ENCODE measurements at places on chromosomes 5 and 9.

DNA sequence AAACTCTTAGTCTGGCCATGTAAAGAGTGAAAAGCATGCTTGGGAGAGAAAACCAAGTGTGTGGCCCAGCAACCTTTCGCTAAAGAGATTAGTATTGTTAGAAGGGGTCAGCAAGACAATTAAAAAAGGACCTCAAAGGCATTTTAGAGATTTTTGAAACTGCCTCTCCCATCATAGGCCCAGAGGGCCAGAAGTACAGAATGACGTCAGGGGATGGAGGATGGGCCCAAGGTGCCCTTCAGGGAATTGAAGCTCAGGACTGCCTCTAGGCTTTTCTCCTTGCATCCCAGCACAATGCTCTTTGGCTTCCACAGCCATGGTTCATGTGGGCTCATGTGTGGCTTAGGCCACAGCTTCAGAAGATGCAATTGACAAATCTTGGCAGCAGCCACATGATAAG is 287.0 kb upstream of the COX7C start:
- no peak for DNase-seq

- no peak for DNase-seq
Observed at GRCh38 chr9:27472195-27472594, 51.9 kb upstream of the IFNK start.

GRCh38 chr5:54874337-54875021 is 110.9 kb downstream of the ESM1 start:
- peak; percentile 84 for DNase-seq

- no peak for DNase-seq
Observed at GRCh38 chr5:103247118-103247517, 11.4 kb upstream of the MACIR start.

DNA sequence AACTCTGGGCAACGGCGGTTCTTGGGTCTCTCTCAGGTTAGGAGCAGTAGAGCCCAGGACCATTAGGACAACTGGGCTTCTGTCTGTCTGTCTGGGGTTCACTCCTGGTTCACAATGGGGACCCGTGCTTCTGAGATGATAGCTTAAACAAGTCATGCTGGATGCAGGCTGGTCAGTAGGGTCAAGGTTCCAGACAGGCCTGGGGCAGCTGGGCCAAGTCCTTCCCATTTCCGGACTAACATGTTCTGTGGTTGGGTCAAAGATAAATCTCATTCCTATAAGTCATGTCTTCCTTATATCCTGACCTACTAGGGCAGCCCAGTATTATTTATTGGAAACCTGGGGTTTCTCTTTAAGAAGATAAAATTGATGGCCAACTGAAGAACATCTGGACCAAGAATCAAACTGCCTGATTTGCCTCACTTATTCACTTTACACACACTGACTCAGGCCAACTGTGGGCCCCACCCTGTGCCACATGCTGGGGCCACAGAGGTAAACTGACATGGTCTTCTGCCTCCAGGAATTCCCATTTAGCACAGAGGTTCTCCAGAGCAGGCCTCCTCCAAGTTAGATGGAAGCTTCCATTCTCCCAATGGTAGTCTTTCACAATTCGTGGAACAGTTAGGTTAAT is 8.3 kb downstream of the HDHD3 start:
- no peak for DNase-seq

DNA sequence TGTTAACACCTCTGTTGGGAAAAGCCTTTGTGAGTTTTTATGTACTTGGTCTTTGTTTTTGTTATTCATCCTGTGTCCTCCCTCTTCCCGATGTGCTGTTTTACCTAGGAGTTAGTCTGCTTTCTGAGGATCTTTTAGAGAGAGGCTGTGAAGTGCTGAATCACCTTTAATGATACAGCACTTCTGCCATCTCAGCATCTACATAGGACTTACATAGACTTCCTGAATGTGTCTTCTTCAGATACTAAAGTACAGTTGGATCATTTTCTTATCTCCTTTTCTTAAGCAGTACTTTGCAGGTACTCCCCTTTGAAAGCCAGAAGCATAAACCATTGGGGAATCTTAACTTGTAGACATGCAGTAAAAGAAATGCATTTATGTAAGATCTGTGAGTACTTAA is 31.5 kb downstream of the OTULIN start:
- no peak for DNase-seq

DNA sequence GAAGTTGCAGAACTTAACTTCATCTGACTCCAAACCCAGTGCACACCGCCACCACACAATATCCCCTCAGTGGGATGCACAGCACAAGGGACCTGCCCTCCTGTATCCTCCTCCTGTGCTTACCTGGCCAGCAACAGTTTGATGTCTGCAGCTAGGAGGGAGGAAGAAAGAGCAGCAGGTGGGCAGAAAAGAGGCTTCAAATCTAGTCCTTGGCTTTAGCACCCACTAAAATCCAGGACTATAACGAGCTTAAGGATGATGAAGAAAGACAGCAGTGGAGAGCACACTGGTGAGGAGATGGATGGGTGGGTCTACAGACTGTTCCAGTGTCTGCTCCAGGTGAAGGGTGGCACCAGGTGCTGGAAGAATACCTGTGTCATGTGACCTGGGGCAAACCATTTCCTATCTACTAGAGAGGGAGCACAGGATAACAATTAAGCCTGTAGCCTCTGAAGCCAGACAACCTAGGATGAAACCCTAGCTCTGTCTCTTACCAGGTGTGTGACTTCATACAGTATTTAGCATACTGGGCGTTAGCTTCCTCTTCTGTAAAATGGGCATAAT is 100.0 kb downstream of the SH3TC2 start:
- no peak for DNase-seq

- DNase-seq = no peak
Observed at GRCh38 chr5:73955271-73955846, 329.4 kb downstream of the ARHGEF28 start.

DNA sequence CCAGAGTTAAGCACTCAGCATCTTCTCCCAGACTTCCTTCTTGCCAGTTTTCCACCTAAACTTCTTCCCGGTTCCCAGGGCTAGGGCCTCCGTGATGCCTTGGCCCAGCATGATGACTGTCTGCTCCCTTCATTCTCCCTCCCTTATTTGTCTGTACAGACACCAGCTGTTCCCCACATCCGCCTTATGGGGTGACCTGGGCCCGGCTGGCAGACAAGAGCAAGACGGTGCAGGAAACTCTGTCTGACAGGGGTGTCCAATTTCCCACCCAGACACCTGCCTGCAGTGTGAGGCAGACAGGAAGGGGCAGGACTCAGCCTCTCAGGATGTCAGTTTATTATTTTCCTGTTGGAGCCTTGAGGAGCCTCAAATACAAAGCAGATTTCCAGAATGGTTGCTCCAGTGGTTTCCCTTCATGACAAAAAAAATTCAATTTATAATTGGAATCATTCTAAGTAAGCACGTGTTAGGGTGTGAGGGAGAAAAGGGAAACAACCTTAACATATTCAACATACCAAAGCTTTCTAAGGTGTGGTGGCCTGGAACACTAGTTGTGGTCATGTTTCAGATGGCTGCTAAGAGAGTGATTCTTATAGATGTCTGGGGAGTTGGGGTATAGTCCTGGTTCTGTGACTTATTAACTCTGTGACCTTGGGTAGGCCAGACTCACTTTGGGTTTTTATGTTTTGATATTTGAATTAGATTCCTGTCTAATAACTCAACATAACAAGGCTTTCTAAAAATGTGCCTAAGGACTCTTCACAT is 234.5 kb downstream of the PAPPA start:
- DNase-seq = peak; percentile 7

GRCh38 chr5:107294211-107294550 is 376.6 kb downstream of the EFNA5 start:
- DNase-seq = no peak

DNA sequence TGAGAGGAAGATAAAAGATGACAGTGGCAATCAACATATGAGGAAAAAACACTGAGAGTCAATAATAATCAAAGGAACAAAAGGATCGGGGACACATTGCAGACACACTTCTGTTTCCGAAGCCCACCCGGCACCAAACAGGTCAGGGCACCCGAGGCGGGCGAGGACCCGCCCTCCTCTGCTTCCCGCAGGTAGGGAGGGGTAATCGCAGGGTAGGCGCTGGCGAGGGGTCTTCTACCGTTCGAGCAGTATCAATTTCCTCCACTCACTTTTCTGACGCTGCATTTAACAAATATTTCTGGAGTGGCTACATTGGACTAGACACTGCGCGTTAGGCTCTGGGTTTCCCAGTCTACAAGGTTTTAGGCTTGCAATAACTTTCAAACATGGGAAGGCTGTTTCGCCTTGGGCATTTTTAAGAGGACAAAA is 1.3 kb downstream of the TXN start:
- DNase-seq = no peak

DNA sequence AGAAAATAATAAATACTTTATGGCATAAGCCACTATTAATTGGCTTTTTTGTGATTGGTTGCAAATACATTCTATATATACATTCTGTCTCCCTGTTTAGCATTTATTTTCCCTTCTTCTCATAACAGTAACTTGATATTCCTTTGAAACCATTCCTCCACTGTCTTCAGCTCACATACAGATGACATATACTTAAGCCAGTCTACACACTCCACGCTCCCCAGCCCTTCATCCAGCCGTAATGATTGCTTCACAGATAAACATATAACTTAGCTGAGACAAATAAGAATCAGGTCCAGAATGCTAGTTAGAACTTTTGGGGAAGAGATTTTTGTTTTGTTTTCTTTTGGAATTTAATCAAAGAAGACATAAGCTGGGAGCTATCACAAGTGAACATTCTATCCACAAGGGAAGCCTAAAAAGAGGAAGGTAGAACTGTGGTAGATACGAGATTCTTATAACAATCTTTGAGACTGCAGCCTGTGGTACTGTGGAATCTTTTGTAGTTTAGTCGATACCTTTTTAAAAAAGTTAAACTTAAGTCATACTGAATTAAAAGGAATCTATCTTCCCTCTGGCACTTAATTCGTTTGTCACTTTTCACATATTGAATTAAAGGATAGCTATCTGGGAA is 365.1 kb upstream of the PRR16 start:
- no peak for DNase-seq

DNA sequence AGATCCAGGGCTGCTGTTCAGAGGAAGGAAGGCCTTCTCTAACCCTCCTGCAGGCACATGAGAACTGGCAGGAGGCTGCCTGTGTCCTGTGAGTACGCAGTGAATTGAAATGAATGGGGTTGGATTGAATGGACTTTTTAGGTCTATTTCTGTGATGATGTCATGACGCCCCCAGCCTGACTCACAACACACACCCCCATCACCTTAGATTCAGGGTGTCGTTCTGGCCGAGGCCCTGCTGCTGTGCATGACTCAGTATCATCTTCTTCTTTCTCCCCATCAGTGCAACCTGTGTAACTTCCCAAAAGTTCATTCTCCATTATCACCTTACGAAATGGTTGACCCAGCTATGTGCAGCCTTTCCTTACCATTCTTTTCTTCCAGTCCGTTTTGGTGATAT is 5.4 kb downstream of the PCAT7 start:
- no peak for DNase-seq

- no peak for DNase-seq
Observed at GRCh38 chr5:133113331-133114061, 61.7 kb downstream of the HSPA4 start.

- no peak for DNase-seq
Observed at GRCh38 chr5:86143837-86144236, 473.9 kb upstream of the COX7C start.

GRCh38 chr9:129834489-129835127 is 467 bp downstream of the C9orf78 start:
- peak; percentile 8 for DNase-seq

GRCh38 chr9:113501129-113501686 is 37.7 kb downstream of the RGS3 start:
- peak; percentile 98 for DNase-seq

- DNase-seq = no peak
Observed at GRCh38 chr9:135269912-135270830, 182.7 kb downstream of the OLFM1 start.

DNA sequence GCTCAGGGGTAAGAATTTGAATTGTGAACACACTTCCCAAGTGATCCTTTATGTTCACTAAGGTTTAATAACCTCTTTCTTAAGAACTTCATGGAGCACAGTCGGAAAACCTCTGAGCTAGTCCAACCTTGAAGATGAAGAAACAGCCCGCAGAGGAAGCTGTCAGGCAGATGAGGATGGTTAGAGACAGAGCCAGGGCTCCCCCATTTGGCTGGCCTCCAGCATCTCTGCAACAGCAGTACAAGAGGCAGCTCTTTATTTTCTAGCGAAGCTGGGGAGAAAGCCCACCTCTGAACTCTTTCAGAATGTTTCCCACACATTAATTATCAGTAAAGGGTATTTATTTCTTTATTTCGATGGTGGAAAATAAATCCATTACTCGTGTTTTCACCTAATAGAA is 350.8 kb downstream of the DMRT2 start:
- no peak for DNase-seq

- DNase-seq = no peak
Observed at GRCh38 chr5:4924577-4924976, 215.6 kb upstream of the ADAMTS16 start.

DNA sequence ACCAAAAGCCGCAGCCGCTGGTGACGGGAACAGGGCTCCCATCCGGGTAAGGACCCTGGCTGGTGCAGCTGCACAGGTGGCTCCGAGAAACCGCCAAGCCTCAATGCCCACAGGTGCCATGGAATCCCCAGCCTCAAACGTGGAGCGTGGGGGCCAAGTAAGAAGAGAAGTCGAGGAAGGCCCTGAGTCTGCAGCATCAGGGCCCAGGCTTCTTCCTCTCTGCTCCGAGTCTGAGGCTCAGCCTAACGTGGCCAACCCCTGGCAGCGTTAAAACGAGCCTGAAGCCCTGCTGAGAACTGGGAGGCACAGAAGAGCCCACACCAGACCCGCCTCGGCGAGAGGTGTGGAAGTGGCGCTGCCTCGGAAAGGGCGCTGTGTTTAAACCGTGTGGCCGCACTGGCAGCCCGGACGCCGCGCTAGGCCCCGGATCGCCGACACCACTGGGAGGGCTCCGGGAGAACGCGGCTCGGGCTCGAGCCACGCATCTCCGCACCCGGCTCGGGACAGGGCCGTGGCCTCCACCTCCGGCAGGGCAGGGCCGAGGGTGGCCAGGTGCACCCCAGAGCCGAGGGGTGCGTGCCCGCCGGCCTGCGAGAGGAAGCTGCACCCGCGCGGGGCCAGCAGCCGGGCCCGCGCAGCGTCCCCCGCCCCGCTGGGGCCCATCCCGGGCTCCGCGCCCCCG is 730 bp downstream of the ZMYND19 start:
- DNase-seq = peak; percentile 41

GRCh38 chr5:146574713-146575112 is 58.7 kb upstream of the GPR151 start:
- DNase-seq = no peak

DNA sequence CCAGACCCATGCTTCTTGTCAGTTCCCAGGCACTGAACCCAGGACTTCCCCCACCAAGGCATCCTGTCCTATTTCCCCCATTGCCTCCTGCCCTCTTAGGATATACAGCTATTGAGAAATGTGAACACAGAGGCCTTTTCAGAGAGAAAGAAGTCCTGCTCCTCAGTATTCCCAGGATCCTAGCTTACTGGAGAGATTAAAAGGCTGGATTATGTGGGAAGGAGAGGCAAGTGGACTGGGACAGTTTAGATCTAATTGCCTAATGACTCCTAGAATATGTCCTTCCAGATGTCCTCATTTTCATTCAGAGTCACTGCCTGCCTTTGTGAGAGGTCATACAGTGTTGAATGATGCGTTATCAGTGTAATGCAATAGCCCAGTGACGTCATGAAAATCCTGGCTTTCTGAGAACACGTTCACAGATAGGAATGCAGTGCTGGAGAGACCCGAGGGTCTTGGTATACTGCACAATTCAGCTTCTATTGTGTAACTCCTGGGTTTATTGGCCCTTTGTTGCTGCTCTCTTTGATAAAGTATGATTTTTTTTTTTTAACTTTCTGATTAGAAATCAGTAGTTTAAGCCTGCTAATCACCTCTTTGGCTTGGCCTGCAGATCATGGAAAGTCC is 26.2 kb downstream of the WWC1 start:
- peak; percentile 2 for DNase-seq
